ENCODE measurements at places on chromosomes 2 and 18.

GRCh38 chr2:224869601-224870233 lies 153.6 kb upstream of the CCDC195 start:
- no peak for DNase-seq

DNA sequence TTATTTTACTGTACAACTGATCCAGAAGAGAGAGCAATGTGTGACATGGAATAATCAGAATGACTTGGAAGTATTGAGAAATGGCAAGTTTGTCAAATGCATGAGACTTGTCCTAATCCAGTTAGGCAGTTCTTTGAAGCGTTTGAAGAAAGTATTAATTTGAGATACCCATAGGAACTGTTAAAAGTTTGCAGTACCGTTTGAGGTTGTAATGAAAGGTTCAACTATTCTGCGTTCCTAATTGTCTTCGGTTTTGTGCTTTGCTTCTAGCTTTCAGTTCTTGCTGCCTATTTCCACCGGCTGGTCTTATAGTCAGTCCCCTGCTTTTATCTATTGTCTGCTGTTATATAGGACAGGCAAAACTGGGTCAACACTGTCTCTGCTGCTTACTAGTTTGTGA lies 41.8 kb downstream of the COX7A2L start:
- no peak for DNase-seq

GRCh38 chr2:23354554-23354953 lies 30.4 kb upstream of the KLHL29 start:
- no peak for DNase-seq

- DNase-seq, result no peak
These were observed 17.2 kb upstream of the ELAC1 start for GRCh38 chr18:50950626-50951025.

- no peak for DNase-seq
These were observed 205.5 kb downstream of the FBXO15 start for GRCh38 chr18:73942081-73942625.

DNA sequence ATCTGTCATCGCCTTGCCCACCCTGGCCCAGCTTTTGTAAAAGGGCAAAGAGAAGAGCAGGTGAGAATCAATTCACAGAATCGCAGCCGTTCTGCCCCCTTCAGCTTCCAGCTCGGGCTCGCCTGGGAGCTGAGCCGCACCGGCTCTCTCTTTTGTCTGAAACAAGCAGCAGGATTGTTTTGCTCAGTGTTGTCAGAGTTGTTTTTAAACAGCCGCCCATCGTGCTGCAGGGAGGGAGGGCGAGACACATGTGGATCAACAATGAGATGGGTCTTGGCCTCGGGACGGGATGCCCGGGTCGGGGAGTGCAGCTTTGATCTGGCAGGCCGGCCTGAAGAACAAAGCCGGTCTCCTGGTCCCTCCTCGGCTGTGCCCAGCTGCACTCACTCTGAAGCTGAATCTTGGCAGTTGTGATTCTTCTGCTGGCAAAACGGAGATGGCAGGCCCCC lies 39.7 kb upstream of the HDAC4 start:
- no peak for DNase-seq

GRCh38 chr18:73669297-73669696 lies 478.3 kb downstream of the FBXO15 start:
- DNase-seq, result no peak

- DNase-seq, result no peak
These were observed 385.2 kb upstream of the PIK3C3 start for GRCh38 chr18:41569867-41570266.

GRCh38 chr18:74698881-74699280 lies 101.2 kb downstream of the ZNF407 start:
- no peak for DNase-seq

DNA sequence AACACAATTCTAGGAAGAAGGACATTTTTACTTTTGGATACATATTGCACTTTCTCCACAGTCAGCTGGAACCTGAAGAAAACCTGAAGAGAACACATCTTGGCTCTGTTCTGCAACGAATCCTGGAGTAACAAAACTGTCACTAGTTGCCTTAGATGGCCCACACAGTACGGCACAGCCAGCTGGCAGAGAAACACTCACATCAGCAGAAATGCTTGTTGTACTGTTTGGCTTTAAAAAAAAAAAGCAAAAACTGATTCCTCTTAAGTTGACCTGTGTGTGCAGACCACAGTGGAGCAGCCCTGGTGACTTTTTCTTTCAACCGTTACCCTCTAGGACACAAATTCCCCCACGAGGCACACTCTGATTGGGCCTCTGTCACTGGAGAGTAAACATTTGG lies 152.3 kb upstream of the TWIST2 start:
- DNase-seq, result no peak

DNA sequence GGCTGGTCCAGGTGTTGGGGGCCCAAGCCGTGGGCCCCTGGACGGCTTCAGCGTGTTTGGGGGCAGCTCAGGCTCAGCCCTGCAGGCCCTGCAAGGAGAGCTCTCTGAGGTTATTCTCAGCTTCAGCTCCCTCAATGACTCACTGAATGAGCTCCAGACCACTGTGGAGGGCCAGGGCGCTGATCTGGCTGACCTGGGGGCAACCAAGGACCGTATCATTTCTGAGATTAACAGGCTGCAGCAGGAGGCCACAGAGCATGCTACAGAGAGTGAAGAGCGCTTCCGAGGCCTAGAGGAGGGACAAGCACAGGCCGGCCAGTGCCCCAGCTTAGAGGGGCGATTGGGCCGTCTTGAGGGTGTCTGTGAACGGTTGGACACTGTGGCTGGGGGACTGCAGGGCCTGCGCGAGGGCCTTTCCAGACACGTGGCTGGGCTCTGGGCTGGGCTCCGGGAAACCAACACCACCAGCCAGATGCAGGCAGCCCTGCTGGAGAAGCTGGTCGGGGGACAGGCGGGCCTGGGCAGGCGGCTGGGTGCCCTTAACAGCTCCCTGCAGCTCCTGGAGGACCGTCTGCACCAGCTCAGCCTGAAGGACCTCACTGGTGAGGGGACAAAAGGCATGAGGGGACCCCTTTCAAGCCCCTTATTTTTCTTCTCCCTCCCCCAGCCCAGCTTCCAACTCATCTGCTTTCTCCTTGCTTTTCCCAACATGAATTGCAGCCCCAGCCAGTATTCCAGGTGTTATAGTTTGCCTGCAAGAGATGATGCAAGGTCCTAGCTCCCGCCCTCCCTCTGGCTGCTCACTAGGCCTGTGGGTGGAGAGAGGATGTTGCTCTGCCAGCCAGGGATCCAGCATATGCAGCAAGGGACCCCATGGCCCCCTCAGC lies 2.9 kb upstream of the KHK start:
- no peak for DNase-seq

DNA sequence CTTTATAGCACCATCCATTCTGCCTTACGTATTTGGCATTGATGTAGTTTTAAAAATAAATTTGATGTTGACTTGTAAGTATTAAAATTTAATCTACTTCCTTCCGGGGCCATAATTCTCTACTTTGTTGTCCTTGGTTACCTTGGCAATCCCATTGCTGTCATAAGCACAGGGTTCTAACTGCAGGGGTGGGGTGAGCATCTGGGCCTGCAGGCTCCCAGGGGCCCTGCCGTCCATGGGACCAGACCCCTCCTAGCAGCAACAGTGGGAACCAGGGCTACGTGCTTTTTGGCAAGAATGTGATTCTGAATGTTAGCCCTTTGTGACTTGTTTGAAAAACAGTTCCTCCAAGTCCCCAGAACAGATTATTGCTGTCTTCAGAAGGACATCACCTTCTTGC lies 4.9 kb downstream of the ASAP2 start:
- no peak for DNase-seq

DNA sequence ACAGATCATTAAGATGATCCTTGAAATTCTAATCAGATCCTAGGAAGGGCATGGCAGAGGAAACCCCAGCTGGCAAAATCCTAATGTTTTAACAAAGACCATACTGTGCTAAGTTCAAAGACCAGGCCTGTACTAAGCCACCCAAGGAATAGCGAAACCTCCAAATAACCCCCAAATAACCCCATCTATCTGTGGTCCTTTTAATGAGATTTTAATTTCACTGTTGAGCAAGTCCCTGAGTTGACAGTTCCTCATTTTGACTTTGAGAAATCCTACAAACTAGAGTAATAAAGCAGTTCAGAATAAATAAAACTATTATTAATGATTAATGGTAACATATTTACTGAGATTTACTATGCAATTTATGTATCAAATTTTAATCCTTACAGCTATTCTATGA lies 259.8 kb downstream of the STK39 start:
- no peak for DNase-seq

GRCh38 chr2:237704501-237705434 lies 77.4 kb downstream of the LRRFIP1 start:
- no peak for DNase-seq

GRCh38 chr2:47626664-47627063 lies 156.3 kb upstream of the MSH6 start:
- DNase-seq, result no peak

GRCh38 chr2:41320491-41320890 lies 727.3 kb upstream of the PKDCC start:
- no peak for DNase-seq

DNA sequence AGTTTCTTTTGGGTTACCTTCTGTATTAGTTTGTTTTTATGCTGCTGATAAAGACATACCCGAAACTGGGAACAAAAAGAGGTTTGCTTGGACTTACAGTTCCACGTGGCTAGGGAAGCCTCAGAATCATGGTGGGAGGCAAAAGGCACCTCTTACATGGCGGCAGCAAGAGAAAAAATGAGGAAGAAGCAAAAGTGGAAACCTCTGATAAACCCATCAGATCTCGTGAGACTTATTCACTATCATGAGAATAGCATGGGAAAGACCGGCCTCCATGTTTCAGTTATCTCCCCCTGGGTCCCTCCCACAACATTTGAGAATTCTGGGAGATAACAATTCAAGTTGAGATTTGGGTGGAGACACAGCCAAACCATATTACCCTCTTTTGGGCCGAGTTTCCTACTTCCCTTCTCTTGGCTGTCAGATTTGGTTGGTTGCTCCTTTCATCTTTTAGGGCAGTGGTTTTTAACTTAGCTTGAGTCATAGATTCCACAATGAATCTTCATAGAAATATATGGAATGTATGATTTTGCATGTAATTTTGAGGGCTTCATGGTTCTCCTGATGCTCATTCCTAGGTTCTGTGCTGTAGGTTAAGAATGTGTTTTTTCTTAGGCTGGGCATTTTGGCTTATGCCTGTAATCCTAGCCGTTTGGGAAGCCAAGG lies 44.2 kb downstream of the CEP192 start:
- no peak for DNase-seq

GRCh38 chr2:71971493-71971892 lies 176.2 kb downstream of the CYP26B1 start:
- no peak for DNase-seq

- no peak for DNase-seq
These were observed 330.1 kb downstream of the CMPK2 start for GRCh38 chr2:6535572-6535971.

GRCh38 chr2:240438810-240439697 lies 3.6 kb downstream of the GPC1 start:
- DNase-seq, result no peak

GRCh38 chr2:223519471-223519870 lies 82.7 kb downstream of the SCG2 start:
- DNase-seq, result no peak

DNA sequence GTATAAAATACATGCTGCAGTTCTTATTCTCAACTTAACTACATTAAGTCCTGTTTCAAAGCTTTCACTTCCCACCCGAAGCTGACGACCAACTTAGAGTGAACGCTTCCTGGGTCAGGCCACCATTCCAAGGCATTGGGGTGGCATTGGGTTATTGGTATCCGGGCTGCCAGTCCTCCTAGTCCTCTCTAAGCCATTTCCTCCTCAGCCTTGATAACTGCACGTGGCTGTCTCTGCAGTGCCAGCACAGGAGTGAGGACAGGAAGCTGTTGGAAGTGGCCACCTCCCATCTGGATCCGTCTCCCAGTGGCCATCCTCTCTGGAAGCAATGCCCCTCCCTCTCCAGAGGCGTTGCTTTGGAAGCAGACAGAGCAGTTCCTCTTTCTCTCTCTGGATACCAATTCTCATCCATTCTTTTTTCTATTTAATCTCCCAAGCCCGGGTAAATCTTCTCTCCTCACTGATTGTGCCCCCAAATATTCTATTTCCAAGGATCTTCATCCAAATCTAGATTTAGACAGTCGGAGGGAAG lies 354.7 kb downstream of the EIPR1 start:
- no peak for DNase-seq

GRCh38 chr2:45199973-45200372 lies 190.7 kb upstream of the SIX2 start:
- no peak for DNase-seq

DNA sequence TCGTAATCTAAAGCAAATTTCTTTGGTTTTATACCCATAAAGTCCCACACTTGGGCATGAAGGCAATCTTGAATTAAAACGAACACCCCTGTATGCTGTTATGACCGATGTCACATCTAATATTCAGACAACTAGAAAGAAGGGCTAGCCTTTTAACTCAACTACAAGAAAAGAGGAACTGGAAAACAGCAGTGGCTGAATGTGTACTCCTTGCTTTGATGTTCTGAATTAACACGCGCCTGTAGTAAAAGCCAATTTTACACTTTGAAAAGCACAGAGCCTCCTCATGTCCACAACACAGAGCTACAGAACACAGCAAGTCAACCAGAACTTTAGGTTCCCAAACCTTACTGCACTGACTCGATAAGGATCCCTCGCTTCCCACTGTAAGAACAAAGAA lies 147.6 kb downstream of the HDAC4 start:
- DNase-seq, result no peak

DNA sequence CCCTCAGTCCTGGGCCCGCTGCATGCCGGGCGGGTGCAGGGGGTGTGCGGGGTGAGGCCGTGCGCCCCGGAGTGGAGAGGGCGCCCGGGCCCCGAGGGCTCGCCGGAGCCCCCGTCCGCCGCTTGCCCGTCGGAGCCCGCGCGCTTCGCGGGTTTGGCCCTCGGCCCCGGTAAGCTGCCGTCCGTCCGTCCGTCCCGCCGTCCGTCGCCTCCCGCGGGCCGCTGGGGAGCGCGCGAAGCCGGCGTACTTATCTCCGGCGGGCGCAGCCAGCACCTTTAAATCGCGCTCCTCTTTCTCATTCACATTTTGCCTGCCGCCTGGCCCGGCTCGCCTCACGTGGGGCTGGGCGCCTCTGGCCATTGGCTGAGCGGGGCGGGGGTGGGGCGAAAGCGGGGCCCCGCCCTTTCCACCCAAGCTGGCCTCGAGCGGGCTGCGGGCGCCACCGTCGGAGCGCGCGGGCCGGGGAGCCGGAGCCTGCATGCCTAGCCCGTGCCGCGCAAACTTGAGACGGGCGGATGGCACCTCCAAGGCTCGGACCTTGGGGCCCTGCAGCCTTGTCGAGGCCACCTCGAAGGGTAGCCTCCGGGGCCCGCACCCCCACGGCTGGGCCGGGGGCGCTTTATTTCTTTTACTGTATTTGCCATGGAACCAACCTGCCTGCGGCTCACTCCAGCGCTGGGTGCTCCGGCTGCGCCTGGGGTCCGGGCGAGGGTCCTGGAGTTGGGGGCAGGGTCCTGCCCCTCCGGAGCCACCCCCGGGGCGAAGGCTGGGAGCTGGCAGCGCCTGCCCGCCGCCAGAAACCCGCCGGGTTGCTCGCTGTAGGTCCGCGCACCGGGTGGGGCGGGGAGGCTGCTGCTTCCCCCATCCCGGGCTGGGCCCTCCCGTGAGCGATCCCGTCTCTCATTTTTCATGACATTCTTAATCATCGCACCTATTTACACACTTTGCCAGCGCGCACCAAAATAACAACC lies at the start of gene GBX2:
GBX2 (minus strand) TSS at position 277 of the 971 bp plus-strand sequence. CDS start 415 bp downstream, outside the sequence.
- DNase-seq, result no peak

- no peak for DNase-seq
These were observed 112.9 kb downstream of the THADA start for GRCh38 chr2:43482961-43483360.

All from activated effector memory CD4-positive, alpha-beta T cell treated with anti-CD3 and anti-CD28 coated beads, Interleukin-2, amount 50 U/mL, for 16 hours (primary cell).